Activated CD4-positive, CD25-positive, alpha-beta regulatory T cell treated with anti-CD3 and anti-CD28 coated beads, Interleukin-2, amount 50 U/mL, for 24 hours (primary cell): ENCODE measurements at places on chromosomes 6 and 20.

- peak; percentile 82 for ATAC-seq
Observed at GRCh38 chr20:4720041-4720976, 1.4 kb upstream of the PRND start.

- ATAC-seq = no peak
Observed at GRCh38 chr6:53327017-53327395, 21.7 kb downstream of the ELOVL5 start.

- ATAC-seq = no peak
Observed at GRCh38 chr20:5171790-5172164, 45.0 kb downstream of the CDS2 start.

GRCh38 chr6:99189823-99190721 is 159.4 kb downstream of the FAXC start:
- ATAC-seq = peak; percentile 51

GRCh38 chr6:154653853-154654252 is 79.4 kb upstream of the SCAF8 start:
- no peak for ATAC-seq

DNA sequence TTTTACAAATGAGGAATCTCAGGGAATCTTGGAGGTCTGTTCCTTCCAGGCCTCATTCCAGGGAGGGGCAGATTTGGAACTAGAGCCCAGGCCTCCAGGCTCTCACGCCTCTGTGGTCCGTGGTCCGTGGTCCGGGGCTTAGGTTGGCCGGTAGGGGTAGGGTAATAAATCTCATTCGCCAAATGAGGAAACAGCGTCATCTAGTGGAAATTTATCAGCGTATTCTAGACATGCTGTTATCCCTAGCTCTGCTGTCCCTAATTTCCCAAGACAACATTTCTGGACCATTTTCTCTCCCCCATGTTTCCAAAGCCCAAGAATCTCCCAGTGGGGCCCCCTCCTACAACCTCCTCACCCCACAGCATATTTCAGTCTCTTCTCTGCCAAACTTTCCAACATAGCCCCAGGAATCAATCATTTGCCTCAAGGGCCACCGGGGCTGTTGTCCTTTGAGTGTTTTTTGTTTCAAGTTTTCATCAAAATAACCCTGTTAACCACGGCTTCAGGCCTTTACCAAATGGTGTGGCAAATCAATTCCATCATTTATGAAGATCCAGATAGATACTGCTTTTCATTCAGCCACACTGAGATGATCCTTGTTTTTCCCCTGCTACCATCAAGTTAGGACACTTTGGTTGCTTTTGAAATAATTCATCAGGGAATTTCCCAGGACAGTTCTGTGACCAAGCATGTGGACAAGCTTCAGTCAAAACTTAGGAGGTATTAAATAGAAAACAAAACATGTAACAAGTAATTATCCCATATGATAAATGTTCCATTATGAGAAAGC is 126.8 kb downstream of the ALDH8A1 start:
- peak; percentile 90 for ATAC-seq

DNA sequence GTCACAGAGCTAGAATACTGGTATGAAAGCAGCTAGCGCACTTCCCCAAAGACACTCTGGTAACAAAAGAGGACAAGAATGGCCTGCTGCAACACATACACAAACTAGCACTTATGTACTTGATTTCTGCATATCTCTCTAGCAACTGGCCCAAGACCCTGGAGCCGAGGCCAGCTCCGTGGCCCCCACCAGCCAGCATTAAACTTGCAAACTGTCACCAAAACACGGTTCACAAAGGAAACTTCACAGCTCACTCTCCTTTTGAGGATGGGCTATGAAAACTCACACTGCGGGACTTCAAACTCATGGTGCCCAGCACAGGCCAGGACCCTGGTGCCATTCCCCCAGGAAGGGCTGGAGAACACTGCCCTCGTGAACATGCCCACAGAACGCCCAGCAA is 115.9 kb upstream of the RPS6KA2 start:
- no peak for ATAC-seq

GRCh38 chr6:21751608-21752007 is 158.1 kb downstream of the SOX4 start:
- no peak for ATAC-seq

GRCh38 chr6:148704400-148705246 is 42.2 kb upstream of the UST start:
- ATAC-seq = no peak

DNA sequence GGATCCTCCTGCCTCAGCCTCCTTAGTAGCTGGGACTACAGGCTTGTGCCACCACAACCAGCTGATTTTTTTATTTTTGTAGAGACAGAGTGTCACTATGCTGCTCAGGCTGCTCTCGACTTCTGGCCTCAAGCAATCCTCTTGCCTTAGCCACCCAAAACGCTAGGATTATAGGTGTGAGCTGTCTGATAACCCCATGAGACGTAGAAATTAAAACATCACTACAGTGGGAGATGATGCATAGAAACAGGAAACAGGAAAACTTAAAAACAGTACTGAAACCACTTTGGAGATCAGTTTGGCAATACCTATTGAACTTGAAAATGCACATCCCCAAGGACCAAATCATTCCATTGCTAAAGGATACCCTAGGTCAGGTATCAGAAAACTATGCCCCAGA is 10.8 kb downstream of the SENP6 start:
- ATAC-seq = peak; percentile 21

GRCh38 chr6:75374961-75375400 is 90.4 kb upstream of the TMEM30A start:
- no peak for ATAC-seq

GRCh38 chr20:36865076-36865860 is 10.7 kb upstream of the TLDC2 start:
- no peak for ATAC-seq
